ENCODE measurements at places on chromosomes 3 and 15.

- peak; percentile 19 for DNase-seq
Measured at GRCh38 chr3:122331886-122332285, 6.8 kb downstream of the CSTA start.

GRCh38 chr15:61613138-61613537, 384.0 kb upstream of the RORA start:
- no peak for DNase-seq

DNA sequence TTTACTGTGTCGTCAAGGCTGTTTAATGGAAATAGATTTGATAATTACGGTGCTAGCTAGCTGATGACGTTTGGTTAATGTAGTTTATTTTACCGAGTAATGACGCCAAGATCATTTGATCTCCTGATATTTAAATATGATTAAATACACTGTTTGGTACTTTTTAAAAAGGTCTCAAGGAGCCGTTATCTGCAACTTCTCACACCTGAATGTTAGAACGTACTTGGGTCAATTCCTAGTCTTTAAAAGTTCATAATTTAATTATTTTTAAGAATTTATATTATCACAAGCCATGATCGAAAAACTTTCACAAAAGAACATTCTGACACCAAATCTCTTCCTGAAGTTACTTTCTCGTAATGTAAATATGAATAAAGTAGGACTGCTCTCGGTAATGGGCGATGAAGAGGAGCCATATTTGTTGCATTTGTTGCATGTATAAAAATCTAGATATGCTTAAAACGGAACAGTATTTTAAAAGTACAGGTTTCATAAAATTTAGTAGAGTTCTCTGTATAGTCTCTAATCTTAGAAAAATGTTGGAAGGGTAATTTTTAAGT, 16.2 kb upstream of the CHD2 start:
- DNase-seq: no peak

DNA sequence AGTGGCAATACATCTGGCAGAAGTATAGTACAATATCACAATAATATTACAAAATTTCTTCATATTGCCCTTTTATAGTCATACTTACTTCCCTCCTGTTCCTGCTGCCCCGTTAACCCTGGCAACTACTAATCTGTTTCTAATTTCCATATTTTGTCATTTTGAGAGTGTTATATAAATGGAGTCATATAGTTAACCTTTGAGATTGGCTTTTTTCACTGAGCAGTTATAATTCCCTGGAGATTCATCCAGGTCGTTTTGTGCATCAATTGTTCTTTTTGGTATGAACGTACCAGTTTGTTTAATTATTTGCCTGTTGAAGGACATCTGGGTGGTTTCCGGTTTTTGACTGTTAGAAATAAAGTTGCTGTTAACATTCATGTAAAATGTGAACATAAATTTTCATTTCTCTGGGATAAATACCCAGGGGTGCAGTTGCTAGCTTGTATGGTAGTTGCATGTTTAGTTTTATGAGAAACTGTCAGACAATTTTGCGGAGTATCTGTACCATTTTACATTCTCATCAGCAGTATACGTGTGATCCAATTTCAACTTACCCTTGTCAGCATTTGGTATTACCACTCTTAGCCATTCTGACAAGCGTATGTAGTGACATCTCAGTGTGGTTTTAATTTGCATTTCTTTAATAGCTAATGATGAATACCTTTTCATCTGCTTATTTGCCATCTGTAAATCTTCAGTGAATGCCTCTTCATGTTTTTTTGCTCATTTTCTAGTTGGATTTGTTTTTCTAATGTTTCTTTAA, 32.2 kb upstream of the IL20RB start:
- no peak for DNase-seq

GRCh38 chr3:194686816-194687637, 1.3 kb downstream of the FAM43A start:
- DNase-seq: no peak

DNA sequence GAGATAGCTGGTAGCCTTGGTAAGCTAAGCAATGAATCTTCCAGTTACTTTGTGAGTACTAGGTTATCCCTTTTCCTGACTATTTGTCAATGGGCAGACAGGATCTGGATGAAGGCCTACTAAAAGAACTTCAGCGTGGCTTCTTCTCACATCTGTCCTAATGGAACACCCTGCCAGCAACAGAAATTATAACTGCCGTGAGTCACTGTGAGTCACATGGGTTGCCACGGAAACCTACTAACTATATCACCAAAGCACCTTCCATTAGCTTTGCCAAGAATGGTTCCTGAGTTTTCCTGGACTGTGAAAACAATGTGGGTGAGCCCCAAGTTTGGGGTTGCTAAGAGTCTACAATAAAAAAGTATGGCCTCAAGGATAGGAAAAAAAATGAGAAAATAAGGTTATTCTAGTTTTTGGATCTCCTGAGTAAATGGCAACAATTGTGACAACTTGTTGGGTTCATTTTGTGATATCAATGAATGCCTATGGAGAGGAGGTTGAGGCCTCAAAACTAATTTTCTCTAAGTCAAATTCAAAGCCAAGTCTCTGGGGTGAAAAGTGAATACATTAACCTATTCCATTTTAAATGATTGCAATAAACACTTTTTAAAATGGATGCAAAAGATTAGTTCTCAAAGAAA, 195.1 kb upstream of the ICE2 start:
- no peak for DNase-seq

- no peak for DNase-seq
Measured at GRCh38 chr15:67501836-67502461, 19.0 kb upstream of the C15orf61 start.

DNA sequence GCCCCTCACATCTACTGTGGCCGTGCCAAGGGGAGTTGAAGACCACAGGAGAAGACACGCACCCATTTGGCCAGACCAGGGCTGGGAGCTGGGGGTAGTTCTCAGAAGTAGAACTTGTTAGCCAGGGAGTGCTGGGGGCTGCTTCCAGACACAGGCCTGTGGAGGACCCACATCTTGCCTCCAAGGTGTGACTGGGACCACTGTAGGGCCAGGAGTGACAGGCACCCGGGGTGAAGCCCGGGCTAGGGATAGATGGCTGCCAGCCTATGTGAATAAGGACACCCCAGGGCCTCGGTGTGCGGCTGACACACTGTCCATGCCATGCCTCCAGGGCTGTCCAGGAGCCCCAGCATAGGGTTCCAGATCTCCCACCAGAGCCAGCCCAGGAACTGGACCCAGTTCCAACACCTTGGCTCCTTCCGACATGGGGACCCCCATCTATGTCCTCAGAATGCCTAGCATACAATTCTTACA, 1.8 kb downstream of the ANPEP start:
- no peak for DNase-seq

- DNase-seq: no peak
Measured at GRCh38 chr3:46713898-46714552, 3.6 kb downstream of the PRSS50 start.

- no peak for DNase-seq
Measured at GRCh38 chr15:39887832-39888231, 32.2 kb downstream of the GPR176 start.

- DNase-seq: no peak
Measured at GRCh38 chr3:193951859-193952258, 184.1 kb upstream of the HES1 start.

GRCh38 chr3:155548195-155548594, 196.7 kb downstream of the PLCH1 start:
- no peak for DNase-seq

- DNase-seq: no peak
Measured at GRCh38 chr15:90701048-90701447, 16.1 kb upstream of the BLM start.

- no peak for DNase-seq
Measured at GRCh38 chr3:168876346-168877035, 780.8 kb upstream of the GOLIM4 start.

- DNase-seq: no peak
Measured at GRCh38 chr3:147377412-147378367, 28.7 kb downstream of the ZIC4 start.

Data from WERI-Rb-1 (cell line).